ENCODE measurements at places on chromosomes 3 and 15. TPM values are rescaled to one million over a fixed set of nuclear protein-coding genes. Genes with fewer than 3 reads are reported as not detected.

CD200 gene
- 0.92 TPM for total RNA-seq

LNP1 gene
- 1.2 TPM for total RNA-seq

CD80 gene
- not detected for total RNA-seq

C3orf49 gene
- total RNA-seq: not detected

BTLA gene
- total RNA-seq: not detected
